ENCODE measurements at places on chromosomes 7 and 10.

DNA sequence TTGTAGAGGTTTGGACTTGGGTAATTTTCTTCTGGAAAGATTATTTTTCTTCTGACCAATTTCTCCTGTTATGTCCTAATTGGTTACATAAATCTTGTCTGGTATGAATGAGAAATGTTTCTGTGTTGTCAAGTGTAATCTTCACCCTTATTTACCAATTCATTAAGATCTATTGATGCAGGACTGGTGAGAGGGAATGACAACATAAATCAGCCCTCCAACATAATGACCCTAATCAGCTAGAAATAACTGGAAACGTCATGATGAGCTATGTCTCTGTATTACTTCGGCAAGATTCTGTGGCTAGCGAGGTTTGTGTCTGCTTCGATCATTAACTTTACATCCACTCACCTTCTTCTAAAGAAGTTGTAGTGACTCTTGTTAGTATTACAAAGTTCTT lies 3.5 kb downstream of the FOXP2 start:
- no peak for DNase-seq

DNA sequence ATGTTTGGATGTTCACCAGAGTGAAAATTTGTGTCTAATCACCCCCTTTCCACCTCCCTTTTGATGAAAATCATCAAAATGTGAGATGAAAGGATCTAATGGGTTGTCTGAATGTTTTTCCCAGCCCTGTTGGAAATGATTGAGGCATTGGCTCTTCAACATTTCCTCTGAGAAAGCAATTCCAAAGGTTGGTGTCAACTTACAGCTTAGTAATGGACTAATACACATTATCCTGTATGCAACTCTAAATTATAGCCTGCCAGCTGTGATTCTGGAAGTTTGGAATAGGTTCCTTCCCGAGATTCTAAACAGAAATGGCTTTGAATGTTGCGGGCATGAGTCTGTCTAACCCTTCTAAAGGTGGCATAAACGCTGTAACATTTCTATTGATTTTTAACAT lies 152.9 kb downstream of the DYNC1I1 start:
- DNase-seq: no peak

DNA sequence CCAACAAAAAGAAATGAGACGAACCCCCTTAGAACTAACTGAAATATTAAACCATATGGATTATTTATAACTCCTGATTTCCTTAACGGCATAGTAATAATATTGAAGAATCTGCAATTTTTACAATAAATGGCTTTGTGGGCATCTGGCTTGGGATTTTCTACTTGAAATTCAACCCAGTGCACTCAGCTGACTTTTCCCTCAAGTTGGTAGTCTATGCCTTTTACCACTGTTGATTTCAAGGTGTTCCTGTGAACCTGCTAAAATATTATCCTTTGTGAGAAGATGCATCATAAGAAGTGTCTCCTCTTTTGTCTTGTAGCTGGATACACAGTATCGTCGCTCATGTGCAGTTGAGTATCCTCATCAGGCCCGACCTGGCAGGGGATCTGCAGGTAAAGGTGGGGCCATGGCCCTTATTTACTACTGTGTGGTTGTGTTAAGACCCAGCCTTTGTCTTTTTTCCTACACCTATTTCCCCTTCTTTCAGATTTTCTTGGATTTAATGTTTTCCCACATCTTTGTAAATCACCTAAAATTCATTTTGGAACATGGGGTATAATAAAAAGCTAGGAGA lies 8.0 kb downstream of the DNAJC9 start:
- DNase-seq: no peak

- DNase-seq: no peak
Measured at GRCh38 chr10:79038841-79039201, 29.9 kb upstream of the ZMIZ1 start.

- no peak for DNase-seq
Measured at GRCh38 chr10:27635290-27635689, 110.3 kb downstream of the MKX start.

DNA sequence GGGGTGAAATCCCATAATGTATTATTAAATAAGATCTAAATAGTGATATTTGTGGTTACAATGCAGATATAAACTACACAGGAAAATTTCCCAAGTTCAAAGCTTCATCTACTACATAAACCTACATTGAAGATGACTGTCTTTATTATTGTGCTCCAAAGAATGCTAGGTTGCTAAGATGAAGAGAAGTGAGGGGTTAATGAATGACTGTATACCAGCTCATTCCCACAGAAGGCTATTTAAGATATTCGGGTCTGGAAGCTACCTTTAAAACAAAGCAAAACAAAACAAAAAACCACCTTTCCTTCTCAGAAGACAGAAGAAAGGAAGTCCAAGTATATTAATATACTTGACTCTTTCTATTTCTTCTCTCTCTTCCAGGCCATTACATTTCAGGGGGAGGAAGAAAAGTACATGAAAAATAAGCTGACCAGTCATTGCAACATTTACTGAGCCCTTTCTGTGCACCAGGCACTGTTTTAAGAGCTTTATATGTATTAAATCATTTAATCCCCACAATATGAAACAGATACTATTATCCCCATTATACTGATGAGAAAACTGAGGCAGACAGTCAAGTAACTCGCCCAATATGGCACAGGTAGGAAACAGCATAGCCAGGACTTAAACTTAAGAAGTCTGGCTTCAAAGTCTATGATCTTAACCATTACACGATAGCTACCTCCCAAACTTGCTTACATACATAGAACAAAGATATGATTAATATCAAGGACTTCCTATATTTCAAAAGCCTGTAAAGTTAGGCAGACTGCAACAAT lies 48.1 kb downstream of the TNPO3 start:
- no peak for DNase-seq

DNA sequence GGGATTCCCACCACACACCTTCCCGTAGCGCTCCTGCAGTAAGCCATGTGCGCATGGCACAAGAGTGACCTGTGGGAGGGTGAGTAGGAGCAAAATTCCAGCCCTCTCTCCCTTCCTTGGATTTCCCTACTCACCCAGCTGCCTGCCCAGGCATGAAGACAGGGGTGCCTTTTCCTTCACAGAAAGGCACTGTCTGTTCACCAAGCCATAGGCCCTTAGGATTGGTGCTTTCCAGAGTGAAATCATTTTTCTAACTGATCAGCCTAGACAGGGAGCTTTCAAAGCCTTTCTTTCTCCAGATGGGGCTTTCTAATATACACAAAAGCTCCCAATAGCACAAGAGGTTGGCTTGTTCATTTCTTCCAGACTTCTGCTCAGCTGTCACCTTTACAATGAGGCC lies 79.7 kb downstream of the CTTNBP2 start:
- no peak for DNase-seq

DNA sequence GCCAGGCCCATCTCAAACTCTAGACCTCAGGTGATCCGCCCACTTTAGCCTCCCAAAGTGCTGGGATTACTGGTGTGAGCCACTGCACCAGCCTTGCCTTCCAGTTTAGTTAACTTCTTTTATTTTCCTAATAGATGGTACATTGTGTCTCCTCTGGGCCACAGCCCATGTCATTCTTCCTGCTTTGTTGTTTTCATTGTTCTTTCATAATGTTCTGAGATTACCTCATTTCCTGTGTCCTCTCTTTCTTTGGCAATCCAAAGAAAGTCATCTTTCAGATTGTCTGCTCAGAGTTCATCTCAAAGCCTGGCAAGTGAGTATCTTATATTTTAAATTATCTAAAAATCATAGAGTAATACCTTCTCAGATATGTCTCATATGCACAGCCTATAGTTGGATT lies at the start of gene OLAH:
Gene OLAH (plus strand): TSS at position 270 of the 400 bp plus-strand sequence. CDS start 3,346 bp downstream, outside the sequence.
- DNase-seq: peak; percentile 8

- no peak for DNase-seq
Measured at GRCh38 chr7:98617960-98618418, 904 bp downstream of the NPTX2 start.

DNA sequence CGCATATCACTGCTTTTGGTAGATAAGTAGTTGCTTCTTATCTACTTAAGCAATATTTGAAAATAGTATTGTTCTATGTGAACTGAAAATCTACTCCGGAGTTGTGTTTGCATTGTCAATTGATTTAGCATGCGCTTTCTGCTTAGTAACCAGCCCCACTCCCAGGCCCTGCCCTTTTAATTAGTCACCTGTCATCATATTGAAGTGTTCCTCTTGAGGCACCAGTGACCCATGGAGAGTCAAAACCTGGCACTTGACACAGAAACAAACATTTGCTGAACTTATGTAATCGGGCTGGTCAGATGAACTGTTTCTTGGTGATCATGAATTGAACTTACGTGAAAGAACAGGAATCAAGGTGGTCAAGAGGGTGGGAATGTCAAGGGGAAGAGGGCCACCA lies 27.8 kb upstream of the CDHR3 start:
- no peak for DNase-seq

- DNase-seq: no peak
Measured at GRCh38 chr10:51846856-51847506, 147.6 kb upstream of the CSTF2T start.

GRCh38 chr10:114908896-114909295 lies 29.1 kb upstream of the TRUB1 start:
- DNase-seq: no peak

DNA sequence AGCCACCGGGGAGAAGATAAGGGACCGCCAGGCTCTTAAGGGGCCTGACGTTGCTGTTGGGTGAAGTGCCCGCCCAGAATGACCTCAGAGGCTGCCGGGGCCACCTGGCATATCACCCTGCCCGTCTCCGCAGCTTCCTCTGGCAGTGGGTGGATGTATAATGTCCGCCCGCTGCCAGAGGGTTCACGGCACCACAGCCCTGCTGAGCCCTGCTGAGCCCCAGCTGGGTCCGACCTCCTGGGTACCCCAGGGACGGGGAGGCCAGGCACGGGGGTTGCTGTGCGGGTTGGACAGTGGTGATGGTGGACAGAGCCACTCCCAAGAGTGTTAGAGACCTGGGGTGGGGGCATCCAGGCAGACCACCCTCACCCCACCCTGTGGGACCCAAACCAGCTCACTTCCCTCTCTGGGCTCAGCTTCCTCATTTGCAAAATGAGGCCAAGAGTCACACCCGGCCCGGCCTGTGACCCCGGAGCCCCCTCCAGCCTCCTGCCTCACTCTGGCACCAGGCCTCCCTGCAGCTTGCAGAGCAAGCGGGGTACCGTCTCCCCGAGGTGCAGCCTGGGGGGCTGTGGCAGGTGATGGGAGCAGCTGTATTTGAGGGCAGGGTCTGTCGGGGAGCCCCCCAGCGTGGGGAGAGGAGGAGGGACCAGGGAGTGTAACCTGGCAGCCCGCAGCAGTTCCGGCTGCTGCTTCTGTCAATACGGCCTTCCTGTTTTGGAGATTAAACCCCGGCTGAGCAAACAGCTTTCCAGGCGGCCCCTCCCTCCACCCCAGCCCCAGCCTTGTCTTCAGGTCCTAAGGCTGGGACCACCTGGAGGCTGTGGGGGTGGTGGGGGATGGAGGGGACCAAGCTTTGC lies 8.4 kb upstream of the LFNG start:
- DNase-seq: peak; percentile 89

- DNase-seq: no peak
Measured at GRCh38 chr7:105286441-105286840, 102.3 kb downstream of the SRPK2 start.

DNA sequence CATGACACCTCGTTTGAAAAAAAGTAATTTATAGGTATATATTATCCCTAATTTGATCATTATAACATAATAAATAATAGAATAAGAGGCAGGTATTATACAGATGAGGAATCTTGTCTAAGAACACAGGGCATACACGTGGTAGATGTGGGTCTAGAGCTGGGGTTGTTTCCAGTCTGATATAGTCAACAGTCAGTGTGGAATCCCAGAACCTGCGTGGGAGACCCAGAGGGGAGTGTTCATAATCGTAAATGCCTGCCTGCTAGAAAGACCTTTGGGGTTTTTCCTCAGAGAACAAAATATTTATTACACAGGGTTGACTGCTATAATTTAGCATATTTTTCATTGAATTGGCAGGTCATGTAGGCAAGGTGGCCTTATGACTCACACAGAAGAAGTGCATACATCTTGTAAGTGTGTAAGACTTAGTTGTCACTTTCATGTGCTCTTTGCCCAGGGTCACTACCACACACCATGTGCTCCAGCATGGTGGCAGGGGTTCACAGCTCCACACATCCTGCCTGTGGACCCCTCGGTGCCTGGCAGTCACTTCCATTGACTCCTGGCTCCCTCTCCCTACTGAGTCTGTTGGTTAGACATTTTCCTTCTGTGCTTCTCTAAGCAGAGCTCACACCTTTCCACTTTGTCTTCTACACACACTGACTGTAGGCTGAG lies 94.9 kb upstream of the IKZF1 start:
- DNase-seq: no peak

DNA sequence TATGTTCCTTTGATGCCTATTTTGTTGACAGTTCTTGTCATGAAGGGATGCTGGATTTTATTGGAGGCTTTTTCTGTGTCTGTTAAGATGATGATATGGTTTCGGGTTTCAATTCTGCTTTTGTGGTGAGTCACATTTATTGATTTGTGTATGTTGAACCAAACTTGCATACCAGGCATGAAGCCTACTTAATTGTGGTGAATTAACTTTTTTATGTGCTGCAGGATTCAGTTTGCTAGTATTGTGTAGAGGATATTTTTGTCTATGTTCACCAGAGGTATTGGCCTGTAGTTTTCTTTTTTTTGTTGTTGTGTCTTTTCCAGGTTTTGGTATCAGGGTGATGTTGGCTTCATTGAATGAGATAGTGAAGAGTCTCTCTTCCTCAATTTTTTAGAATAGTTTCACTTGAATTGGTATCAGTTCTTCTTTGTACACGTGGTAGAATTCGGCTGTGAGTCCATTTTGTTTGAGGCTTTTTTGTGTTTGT lies 345.9 kb downstream of the KIF20B start:
- DNase-seq: peak; percentile 3

- DNase-seq: peak; percentile 67
Measured at GRCh38 chr7:7867846-7868571, 100.6 kb upstream of the GLCCI1 start.

- DNase-seq: no peak
Measured at GRCh38 chr7:49295146-49295545, 370.8 kb downstream of the CDC14C start.

DNA sequence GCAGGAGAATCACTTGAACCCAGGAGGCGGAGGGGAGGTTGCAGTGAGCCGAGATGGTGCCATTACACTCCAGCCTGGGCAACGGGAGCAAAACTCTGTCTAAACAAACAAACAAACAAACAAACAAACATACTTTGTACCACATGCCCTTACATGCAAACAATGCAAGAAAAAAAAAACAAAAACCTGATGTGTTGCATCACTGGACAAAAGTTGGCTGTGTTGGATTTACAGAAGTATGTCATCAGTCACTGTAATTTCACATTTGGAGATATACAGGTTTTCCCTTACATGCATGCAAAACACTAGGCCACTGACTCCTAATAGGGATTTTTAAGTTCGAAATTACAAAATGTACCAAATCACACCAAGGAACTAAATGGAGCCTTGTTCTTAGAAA lies 138.5 kb downstream of the SRPK2 start:
- DNase-seq: no peak

DNA sequence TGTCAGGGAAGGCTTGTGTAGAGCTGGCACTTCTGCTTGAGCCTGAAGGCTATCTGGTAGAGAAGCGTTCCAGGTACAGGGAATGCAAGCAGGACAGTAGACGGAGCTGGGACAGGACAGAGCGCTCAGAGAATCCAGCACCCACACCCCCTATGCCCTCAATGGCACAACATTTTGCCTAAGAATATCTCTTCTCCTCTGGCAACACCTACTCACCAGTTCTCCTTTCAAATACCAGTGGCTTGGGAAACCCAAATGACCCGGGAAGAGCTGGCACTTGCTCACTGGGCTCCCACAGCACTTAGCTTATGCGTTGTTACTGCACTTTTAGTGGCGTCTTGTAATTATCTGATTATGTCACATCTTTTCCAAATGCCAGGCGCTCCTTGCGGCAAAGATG lies 118.6 kb downstream of the RNF216 start:
- no peak for DNase-seq
